ENCODE measurements at places on chromosomes 12 and 14.
A peak's percentile ranks its signal among the peaks of the same experiment; 100 is the strongest.

GRCh38 chr12:102430661-102431060 lies 49.7 kb downstream of the IGF1 start:
- no peak for DNase-seq

DNA sequence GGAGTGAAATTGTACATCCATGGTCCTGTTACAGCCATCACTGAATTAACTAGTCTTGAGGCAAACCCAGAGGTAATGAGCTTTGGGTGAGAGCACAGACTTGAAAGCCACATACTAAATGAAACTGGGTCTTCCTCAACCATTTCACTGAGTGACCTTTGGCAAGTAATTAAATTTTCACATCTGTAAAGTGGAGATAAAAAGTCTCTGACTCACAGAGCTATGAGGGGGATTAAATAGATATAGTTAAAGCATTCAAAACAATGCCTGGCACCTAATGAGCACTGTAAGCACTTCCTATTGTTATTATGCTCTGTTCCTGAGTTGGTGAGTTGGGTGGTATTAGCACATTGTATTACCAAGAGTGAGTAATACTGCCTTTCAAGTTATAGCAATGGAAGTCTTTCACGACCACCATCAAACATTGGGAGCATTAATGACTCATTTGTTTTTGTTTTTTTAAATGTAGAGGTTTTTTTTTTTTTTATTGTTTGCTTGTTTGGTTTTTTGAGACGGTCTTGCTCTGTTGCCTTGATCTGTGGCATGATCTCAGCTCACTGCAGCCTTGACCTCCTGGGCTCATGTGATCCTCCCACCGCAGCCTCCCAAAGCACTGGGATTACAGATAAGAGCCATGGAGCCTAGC lies 12.5 kb upstream of the STRN3 start:
- no peak for DNase-seq

DNA sequence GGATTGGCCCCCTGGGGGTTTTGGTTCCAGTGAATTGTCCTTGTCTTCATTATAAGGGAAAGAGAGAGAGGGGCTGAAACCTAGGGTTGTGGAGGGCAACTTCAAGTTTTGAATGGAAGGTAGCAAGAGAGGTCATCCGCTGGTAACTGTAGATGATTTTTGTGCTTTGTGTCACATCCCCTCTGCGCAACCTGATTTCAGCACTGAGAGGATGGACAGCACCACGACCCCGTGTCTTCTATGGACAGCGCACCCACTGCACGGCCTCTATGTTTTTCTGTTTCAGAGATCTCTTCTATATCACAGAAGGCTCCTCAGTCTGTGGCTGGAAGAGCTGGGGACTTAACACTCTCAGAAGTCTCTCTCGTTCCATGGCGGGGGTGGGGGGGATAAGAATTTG lies 127.0 kb upstream of the RPH3A start:
- DNase-seq = no peak

- DNase-seq = no peak
Measured at GRCh38 chr14:103014466-103015228, 42.7 kb downstream of the CDC42BPB start.

DNA sequence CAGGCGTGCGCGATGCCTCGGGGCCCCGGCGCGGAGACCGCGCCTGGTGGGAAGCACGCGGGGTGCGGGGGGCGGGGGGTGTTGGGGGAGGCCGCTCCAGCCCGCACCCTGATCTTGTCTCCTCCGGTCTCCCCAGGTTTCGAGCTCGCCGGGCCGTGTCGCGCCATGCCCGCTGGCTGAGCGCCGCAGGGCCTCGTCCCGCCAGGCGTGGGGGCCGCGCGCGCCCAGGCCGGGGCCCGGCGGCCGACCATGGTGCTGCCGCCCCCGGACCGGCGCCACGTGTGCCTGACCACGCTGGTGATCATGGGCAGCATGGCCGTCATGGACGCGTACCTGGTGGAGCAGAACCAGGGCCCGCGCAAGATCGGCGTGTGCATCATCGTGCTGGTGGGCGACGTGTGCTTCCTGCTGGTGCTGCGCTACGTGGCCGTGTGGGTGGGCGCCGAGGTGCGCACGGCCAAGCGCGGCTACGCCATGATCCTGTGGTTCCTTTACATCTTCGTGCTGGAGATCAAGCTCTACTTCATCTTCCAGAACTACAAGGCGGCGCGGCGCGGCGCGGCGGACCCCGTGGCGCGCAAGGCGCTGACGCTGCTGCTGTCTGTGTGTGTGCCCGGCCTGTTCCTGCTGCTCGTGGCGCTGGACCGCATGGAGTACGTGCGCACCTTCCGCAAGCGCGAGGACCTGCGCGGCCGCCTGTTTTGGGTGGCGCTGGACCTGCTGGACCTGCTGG lies 2.4 kb downstream of the TMEM121 start:
- DNase-seq = peak; percentile 77

GRCh38 chr12:11652351-11653040 lies 3.0 kb downstream of the ETV6 start:
- DNase-seq = no peak

GRCh38 chr12:11891346-11891745 lies 179.4 kb upstream of the BCL2L14 start:
- no peak for DNase-seq

GRCh38 chr14:50263321-50263720 lies 31.9 kb upstream of the SOS2 start:
- DNase-seq = no peak

DNA sequence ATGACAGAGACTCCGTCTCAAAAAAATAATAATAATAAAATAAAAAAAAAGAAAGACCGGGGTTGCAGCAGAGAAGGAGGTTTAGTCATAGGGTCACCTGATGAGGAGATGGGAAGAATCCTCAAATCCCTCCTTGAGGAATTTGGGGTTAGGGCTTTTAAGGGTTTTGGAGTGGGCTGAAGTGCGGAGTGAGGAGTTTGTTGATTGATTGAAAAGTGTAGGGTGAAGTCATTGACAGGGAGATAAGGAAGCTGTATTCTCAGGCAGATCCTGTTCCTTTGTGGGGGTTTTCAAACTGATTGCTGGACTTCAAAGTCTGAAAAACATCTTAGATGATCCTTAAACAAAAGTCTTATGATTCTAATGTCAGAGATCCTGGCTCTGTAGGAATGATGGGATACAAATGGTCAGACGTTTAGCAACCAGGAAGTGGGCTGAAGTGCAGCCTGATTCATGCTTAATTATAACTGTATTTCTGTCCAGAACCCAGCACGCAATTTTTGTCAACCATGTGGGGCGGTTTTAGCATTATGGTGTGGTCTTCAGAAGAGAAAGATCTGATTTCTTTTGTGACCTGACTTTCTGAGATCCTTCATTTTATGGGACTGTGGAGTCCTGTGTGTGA lies 16.0 kb downstream of the FNTB start:
- no peak for DNase-seq

GRCh38 chr12:120367924-120368788 lies 808 bp downstream of the MSI1 start:
- peak; percentile 51 for DNase-seq

DNA sequence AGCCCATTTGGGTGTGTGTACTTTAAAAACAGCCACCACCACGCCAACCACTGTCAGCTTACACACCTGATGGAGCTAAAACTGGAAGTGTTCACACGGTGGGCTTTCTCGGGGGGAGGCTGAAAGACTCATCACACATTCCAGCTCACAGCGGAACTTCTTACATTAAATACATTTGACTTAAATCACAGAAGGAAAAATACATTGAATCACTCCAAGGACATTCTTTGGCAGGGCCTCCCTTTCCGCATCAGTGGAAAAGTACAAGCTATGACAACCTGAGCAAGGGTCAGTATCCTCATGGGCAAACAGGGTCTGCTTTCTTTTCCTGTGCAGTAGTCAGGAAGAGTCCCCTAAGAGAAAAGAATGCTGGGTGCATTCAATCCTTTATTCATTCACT lies 31.0 kb upstream of the TC2N start:
- DNase-seq = no peak

DNA sequence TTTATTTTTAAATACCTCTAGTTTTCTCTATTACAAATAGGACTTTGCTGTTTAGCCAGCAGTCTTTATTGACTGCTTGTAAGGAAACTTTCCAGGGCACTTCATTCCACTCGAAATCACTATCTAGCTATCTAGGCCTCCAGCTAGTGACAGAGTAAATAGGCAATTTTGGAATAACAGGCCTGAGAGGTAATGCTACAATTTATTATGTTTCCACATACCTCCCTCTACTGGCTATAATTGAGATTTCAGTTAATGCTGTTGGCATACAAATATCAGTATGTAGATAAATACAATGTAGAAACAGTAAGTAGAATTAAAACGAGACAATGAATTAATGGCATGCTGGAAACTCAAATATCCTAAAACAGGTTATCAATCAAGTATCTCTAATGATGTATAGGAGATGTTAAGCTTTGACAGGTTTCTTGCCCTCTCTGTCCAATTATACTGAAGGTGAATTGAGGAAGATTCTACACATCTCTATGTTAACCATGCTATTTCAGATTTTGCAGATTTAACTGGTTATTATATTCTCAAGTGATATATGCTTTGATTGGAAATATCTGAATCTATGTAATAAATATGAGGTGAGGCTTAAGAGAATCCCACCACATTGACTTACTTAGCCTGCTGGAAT lies 7.2 kb downstream of the DTD2 start:
- no peak for DNase-seq

DNA sequence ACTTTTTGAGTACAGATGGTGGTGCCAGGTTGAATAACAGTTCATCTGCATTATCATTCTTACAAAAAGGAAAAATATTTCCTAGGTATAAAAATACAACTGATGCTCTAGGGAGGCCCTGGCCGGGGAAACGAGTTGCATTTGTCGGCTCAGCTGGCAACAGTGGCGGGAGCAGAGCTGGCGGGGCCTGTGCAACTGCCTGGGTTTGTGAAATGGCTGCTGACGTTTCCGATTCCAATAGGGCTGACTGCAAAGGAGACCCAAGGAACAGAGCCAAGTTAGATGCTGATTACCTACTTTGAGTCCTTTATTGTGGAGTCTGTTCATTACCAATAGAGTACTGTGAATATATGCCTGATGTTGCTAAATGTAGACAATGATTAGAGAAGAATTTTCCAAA lies 25.8 kb upstream of the PHLDA1 start:
- no peak for DNase-seq

- DNase-seq = no peak
Measured at GRCh38 chr12:91053951-91054715, 3.7 kb downstream of the KERA start.

DNA sequence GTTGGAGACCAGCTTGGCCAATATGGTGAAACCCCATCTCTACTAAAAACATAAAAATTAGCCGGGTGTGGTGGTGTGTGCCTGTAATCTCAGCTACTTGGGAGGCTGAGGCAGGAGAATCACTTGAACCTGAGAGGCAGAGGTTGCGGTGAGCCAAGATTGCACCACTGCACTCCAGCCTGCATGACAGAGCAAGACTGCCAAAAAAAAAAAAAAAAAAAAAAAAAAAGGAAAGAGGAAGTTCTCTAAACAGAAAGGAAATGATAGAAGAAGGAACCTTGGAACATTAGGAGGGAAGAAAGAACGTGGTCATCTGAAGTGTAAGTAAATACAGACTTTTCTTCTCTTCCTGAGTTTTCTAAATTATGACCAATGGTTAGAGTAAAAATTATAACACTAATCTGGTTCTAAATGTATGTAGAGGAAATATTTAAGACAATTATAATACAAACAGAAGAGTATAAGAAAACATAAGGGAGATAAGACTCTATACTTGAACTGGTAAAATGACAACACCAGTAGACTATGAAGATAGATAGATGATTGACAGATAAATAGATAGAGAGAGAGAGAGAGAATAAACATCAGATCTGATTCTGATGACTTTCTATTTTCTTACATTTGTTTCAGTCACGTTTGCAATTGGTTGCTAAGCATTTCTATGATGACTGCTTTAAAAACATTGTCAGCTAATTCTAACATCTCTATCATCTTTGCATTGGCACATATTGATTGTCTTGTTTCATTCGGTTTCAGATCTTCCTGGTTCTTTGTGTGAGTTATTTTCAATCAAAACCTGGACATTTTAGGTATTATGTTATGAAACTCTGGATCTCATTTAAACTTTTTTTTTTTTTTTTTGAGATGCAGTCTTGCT lies 12.9 kb upstream of the CORO1C start:
- DNase-seq = no peak

DNA sequence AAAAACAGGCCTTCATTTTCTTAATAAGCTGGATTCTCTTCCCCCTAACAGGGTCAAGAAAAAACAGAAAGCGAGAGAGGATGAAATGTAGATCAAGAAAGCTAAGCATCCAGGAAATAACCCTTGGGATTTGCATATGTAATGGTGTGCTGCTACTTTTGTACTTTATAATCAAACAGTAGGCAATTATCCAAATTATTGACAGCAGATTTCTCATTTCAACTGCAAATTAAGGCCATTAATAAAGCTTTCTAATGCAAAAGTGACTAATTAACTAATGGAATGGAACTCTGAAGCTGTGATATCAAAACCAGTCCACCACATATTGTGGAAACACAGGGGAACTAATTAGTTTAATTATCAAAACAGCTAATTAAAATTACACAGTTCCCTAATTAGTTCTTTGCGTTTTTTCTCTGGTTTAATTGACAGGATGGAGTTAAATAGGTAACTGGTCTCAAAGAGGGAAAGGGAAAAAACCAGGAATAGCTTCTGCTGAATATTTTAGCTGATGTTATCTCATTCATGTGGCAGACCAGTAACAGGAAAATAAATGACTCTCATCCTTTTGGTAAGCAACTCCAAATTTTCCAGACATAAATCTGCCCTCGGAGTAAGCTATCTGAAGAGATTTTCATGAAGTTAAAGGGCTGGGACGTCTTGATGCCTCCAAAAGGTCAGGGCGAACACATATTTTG lies 182.7 kb upstream of the LMO3 start:
- no peak for DNase-seq

- no peak for DNase-seq
Measured at GRCh38 chr12:89379148-89379838, 27.0 kb upstream of the DUSP6 start.

GRCh38 chr14:101774006-101774795 lies 12.7 kb downstream of the PPP2R5C start:
- no peak for DNase-seq

- no peak for DNase-seq
Measured at GRCh38 chr12:78746001-78746400, 118.6 kb upstream of the SYT1 start.

DNA sequence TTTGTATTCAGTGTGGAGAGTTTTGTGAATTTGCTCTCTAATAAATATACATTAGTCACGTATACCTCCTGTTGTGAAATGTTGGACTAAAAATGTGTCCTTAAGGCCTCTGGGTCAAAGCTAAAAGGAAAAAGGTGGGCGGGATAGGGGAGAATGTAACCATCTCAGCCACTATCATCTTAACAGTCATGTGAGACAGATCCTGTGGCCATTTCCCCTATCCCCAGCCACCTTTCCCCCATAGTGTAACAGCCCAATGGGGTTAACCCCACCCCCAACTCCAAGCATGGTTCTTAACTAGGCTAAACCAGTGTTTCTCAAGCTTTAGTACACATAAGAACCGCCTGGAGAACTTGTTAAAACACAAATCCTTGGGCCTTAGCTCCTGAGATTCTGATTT lies 6.5 kb upstream of the ITPR2 start:
- DNase-seq = no peak

GRCh38 chr12:84764001-84764400 lies 148.6 kb downstream of the SLC6A15 start:
- DNase-seq = no peak

- no peak for DNase-seq
Measured at GRCh38 chr12:96091833-96092232, 56.4 kb upstream of the LTA4H start.

All from stimulated activated CD4-positive, alpha-beta T cell treated with anti-CD3 and anti-CD28 coated beads, Interleukin-4, amount 100 ng/mL, for 1 hour (primary cell).